ENCODE measurements at places on chromosomes 13 and 19.

DNA sequence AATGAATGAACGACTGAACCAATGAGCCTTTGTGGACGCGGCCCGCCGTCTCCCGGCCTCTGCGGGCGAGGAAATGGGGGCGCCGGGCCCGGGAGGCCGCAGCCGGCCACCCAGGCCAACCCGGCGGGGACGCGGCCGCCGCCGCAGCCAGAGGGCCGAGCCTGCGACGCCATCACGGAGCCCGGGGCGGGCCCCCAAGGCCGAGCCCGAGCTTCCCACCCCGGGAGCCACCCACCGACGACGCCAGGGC, 216 bp downstream of the SUGP2 start:
- DNase-seq, result no peak

DNA sequence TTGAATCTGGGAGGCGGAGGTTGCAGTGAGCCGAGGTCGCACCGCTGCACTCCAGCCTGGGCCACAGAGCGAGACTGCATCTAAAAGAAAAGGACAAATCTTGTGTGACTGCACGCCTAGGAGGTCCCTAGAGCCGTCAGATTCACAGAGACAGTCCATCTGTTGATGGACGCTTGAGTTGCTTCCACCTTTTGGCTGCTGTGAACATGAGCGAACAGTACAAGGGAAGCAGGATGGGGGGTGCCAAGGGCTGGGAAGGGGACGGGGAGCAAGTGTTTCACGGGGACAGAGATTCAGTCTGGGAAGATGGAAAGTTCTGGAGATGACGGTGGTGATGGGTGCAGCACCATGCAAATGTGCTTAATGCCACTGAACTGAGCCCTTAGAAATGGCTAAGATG, 78.7 kb downstream of the GNG7 start:
- DNase-seq, result no peak

DNA sequence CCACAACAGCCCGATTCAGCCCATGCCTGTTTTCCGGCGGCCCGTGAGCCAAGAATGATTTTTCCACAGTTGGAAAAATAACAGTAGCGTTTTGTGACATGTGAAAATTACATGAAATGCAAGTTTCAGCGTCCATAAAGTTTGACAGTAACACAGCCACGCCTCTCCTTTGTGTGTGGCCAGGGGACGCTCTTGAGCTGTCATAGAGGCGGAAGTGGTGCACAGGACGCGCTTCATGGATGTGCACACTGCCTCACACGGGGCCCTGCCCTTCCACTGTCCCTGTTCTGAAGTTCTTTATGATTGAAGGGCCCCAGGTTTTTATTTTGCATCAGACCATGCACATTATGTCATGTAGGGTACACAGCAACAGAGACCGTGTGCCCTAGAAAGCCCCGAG, 12.4 kb upstream of the ELAVL1 start:
- peak; percentile 31 for DNase-seq

GRCh38 chr13:97030705-97031452, 36.6 kb upstream of the OXGR1 start:
- no peak for DNase-seq

DNA sequence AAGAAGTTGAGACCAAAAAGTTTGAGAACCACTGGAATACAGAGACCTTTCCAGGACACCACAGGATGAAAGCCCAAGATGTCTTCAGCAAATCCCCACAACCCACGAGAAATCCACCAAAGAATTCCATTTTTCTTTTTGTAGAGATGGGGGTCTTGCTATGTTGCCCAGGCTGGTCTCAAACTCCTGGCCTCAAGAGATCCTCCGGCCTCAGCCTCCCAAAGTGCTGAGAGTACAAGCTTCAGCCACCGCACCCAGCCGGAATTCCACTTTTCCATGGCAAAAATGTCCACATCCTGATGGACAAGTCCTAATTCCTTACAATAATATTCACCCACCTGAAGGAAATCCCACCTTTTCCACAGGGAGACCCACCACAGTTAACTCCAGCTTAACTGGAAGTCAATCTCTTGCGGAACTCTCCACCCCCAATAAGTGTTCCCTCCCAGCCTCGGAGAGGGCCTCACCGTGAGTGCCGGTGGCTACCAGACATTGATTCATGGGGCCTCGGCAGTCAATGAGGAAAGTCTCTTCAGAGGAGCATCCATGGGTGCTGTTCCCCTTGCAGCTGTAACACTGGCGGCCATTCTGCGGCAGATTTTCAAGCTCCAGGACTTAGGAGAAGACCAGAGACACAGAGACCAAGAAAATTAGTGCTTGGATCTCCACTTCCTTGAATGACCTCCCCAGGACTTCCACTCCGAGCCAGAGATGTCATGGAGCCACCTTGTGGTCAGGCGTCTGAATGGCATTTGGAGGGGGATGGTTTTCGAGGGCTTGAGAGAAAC, 12.3 kb upstream of the CADM4 start:
- no peak for DNase-seq

GRCh38 chr19:16605553-16605994, 22.4 kb downstream of the MED26 start:
- DNase-seq, result no peak

- no peak for DNase-seq
These were observed 98.8 kb upstream of the TMTC4 start for GRCh38 chr13:100773429-100773828.

- peak; percentile 25 for DNase-seq
These were observed 30.8 kb downstream of the KLF2 start for GRCh38 chr19:16355293-16356043.

DNA sequence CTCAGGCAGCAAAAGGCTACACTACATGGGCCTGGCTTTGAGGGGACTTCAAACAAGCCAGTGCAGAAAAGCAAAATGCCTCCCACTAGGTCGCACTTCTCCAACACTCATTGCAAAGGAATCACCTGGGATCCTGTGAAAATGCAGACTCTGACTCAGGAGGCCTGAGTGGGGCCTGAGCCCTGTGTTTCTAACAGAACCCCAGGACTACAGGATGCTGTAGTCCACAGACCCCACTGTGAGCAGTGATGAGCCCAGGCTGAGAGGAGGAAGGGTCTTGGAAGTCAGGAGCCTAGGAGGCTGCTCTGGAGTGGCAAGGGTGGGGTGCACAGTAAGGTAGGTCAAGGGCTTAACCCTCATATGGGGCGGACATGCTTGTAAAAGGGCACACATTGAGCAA, 46.7 kb upstream of the SERP2 start:
- no peak for DNase-seq

DNA sequence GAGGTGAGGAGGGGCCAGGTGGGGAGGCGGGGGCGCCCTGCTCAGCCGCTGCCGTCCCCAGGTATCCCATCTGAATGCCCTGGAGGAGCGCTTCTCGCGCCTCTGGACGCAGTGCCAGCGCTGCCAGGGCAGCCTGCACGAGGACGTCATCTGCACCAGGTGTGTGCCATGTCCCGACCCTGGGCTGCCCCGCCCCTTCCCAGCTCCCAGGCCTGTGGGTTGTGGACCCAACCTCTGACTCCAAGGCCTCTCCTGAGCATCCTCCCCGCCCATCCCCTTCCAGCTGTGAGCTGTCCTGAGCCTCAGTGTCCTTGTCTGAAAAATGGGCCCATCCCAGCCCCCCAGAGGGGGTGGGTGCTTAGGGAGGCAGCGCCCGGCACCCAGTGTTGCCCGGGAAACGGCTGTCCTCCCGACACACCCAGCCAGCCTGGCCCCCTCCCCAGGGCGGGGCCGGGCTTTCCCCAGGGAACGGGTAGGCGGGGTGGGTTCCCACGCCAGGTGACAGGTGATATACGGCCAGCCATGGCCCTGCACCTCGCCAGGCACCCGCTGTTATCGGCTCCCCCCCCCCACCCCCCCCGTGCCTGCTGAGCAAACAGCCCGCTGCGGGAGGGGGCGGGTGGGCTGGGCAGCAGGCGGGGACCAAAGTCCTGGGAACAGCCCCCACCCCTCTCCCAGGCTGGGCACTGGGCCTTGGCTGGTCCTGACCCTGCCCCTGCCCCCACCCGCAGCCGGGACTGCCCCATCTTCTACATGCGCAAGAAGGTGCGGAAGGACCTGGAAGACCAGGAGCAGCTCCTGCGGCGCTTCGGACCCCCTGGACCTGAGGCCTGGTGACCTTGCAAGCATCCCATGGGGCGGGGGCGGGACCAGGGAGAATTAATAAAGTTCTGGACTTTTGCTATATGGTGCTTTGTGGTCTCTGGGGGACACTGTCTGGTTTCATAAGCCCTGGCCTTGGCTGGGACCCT, 1.3 kb upstream of the SPIB start:
- DNase-seq, result no peak

DNA sequence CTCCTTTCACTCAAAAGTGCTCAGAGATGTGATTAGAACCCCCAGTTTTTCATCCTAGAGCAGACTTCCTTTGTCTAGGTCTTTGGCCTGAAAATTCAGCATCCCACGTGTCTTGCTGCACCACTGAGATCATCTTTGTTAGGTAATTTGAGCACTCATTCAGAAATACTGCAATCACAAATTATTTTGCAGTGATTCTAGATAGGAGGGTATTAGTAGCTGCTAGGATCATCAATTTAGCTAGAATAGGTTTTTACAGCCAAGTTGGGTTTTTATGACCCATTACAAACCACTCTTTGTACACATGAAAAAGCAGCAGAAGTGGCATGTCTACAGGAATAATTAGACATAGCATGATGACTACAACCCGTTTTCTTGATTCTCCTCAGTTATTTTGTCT, 219.6 kb downstream of the GPC6 start:
- no peak for DNase-seq

GRCh38 chr19:49556412-49557398, 23.7 kb downstream of the NOSIP start:
- no peak for DNase-seq

GRCh38 chr13:73984201-73984600, 150.0 kb downstream of the KLF12 start:
- no peak for DNase-seq

GRCh38 chr13:105979131-105980011, 556.1 kb downstream of the EFNB2 start:
- DNase-seq, result no peak

DNA sequence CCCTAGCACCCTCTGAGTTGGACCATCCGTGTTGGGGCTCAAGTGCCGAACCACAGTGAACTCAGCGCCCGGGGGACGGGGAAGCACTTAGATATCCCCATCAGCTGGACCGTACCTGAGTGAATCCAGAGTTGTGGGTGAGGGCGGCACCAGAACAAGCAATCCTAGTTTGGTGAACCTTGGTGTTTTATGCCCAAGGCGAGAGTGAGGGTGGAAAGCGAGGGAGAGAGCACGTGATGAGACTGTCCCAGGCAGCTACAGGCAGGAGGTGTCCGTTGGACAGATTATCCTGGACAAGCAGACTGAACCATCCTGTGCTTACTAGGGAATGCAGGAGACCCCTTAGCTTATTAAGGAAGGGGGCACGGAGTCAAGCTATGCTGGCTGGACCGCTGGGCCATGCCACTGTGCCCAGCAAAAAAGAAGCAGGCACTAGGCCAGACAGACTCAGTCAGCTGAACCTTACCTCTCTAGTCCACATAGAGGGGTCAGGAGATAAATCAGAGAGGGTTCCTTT, 596 bp downstream of the GET3 start:
- DNase-seq, result no peak

GRCh38 chr13:59880468-59880867, 283.3 kb downstream of the DIAPH3 start:
- no peak for DNase-seq

- DNase-seq, result no peak
These were observed 10.8 kb upstream of the GRAMD1A start for GRCh38 chr19:34989298-34989697.

GRCh38 chr19:5230730-5231555, 109.7 kb downstream of the PTPRS start:
- DNase-seq, result no peak

GRCh38 chr13:45833242-45833641, 18.3 kb downstream of the SIAH3 start:
- no peak for DNase-seq

DNA sequence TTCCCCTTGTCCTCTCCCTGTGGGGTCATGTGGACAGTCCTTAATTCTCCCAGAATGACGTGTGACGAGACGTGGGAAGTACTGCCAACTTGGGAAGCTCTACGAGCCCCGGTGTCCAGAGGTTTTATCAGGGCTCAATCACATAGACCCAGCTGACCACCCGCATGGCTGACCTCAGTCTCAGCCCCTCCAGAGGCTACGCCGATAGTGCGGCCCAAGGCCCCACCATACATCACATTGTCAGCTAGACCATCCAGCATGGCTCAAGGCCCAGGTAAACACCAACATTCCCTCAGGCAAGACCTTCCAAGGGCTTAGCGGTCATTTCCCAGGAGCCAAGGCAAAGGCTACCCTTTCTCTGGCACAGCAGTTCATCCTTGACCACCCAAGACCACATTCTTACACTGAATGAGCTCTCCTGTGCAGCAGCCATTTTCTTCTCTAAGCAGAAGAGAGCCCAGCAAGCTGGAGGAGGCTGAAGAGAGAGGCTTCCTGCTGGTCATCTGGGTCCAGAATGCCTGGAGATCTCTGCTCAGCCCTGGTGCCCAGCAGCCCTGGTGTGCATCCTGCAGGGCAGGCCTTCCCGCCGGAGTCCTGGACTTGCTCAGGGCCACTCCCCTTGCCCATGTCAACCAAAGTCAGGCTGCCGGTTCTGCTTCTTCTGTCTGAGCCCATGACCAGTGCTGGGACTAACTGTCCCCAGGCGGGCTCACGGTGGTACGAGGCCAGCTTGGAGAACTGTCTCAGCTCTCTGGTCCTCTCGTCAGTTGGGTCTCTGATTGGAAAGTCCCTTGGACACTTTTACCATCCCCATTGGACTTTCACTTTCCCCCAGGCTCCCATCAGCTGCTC, 7.9 kb upstream of the F10 start:
- DNase-seq, result no peak

GRCh38 chr19:40009674-40010073, 12.8 kb downstream of the ZNF546 start:
- no peak for DNase-seq

- DNase-seq, result no peak
These were observed 14.4 kb upstream of the NPAS1 start for GRCh38 chr19:47005164-47005641.

- DNase-seq, result no peak
These were observed 1.7 kb upstream of the DBP start for GRCh38 chr19:48638831-48639381.

GRCh38 chr13:29165840-29166239, 345.7 kb downstream of the MTUS2 start:
- no peak for DNase-seq

GRCh38 chr13:21871382-21871781, 200.5 kb downstream of the FGF9 start:
- DNase-seq, result no peak

DNA sequence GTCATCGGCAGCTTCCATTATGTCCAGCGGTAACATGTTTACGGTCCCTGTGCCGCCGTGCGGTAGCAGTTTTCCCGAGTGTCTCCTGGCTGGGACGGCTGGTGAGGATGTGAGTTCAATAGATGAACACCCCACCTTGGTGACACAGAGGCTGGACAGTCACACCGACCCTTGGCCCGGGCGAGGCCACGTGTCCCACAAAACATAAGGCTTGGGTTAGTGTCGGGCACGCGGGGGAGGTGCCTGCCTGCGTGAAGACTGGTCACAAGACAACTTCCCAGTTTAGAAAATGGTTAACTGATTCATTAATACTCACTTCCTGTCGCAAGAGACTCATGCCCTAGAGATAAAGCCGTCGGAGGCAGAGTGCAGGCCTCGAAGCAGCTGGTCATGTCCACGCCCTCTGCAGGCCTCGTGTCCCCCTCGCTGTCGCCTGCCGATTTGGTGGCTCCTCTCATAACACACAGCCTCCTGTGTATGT, 17.2 kb downstream of the RASA3 start:
- DNase-seq, result no peak

Measured in central memory CD4-positive, alpha-beta T cell (primary cell).